ENCODE measurements at places on chromosomes 11 and 22.

GRCh38 chr11:119512369-119512768 is 89.4 kb upstream of the THY1 start:
- H3K36me3 ChIP-seq = no peaks in the 10 kb centered on the region
- H3K27ac ChIP-seq = no peak overlapping the region
- no peak overlapping the region for H3K4me3 ChIP-seq
- DNase-seq = no peak

GRCh38 chr11:82978422-82979099 is 77.0 kb downstream of the DDIAS start:
- no peaks in the 10 kb centered on the region for H3K4me1 ChIP-seq
- H3K4me3 ChIP-seq = no peak overlapping the region
- no peaks in the 10 kb centered on the region for H3K27me3 ChIP-seq
- no peak overlapping the region for H3K27ac ChIP-seq
- no peak for DNase-seq
- no peaks in the 10 kb centered on the region for H3K36me3 ChIP-seq

GRCh38 chr11:75562836-75563484 is 907 bp downstream of the SERPINH1 start:
- no peaks in the 10 kb centered on the region for H3K27me3 ChIP-seq
- DNase-seq = no peak
- H3K4me1 ChIP-seq = peaks cover 10% of the 10 kb centered on the region
- H3K27ac ChIP-seq = peak overlapping the region; percentile 95
- H3K4me3 ChIP-seq = peak overlapping the region; percentile 62

GRCh38 chr22:21816787-21817496 is 50.5 kb downstream of the MAPK1 start:
- H3K27ac ChIP-seq = no peak overlapping the region
- DNase-seq = no peak
- peaks cover 6% of the 10 kb centered on the region for H3K4me1 ChIP-seq
- no peaks in the 10 kb centered on the region for H3K27me3 ChIP-seq

- H3K27ac ChIP-seq = no peak overlapping the region
- H3K4me1 ChIP-seq = peaks cover 6% of the 10 kb centered on the region
- no peaks in the 10 kb centered on the region for H3K27me3 ChIP-seq
- H3K4me3 ChIP-seq = no peak overlapping the region
These were observed 101.0 kb upstream of the PARVA start for GRCh38 chr11:12276356-12276755.

GRCh38 chr11:6962673-6963072 is 36.4 kb downstream of the ZNF215 start:
- DNase-seq = no peak
- H3K4me3 ChIP-seq = no peak overlapping the region
- H3K4me1 ChIP-seq = no peaks in the 10 kb centered on the region
- peaks cover 3% of the 10 kb centered on the region for H3K36me3 ChIP-seq

- no peak overlapping the region for H3K27ac ChIP-seq
- peaks cover 2% of the 10 kb centered on the region for H3K36me3 ChIP-seq
- H3K4me1 ChIP-seq = no peaks in the 10 kb centered on the region
- no peaks in the 10 kb centered on the region for H3K27me3 ChIP-seq
These were observed 53.1 kb downstream of the SHANK2 start for GRCh38 chr11:71199226-71199820.

DNA sequence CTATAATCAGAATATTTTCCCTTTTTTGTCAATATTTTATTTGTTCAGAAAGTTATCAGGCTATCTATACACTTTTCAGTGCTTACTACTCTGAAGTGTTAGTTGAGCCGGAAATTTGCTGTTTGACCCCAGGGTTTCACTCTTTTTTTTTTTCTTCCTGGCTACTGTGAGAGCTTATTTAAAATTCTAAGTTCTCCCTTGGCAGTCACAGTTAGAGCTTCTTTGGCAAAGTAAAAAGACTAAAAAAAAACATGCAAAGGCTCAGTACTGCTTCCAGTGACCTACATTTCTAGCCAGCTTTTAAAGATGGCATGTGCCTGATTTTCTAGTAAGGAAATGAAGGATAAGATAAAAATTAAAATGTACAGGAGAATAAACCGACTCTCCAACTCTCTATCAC is 48.4 kb downstream of the ELP4 start:
- H3K4me1 ChIP-seq = no peaks in the 10 kb centered on the region
- no peak overlapping the region for H3K27ac ChIP-seq
- H3K27me3 ChIP-seq = no peaks in the 10 kb centered on the region
- no peaks in the 10 kb centered on the region for H3K36me3 ChIP-seq

DNA sequence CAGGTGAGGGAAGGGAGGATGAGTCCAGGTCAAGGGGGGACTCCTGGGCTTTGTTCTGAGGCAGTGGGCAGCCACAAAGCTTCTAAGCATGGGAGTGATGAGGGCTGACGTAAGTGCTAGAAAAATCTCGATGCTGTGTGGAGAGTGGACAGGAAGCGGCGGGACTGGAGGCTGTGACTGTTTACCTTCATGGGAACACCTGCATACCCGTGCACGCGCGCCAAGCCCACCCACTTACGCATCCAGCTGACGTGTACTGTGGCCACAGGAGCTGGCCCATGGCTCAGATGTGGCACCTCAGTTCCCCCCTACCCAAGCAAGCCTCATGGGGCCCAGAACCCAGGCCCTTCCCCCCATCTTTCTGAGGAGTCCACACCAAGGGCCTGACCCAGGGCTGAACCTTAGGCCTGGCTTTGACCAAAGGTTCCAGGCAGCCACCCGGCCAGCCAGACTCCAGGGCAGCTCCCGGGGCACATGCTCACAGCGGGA is 14.0 kb downstream of the MYRF start:
- H3K27me3 ChIP-seq = no peaks in the 10 kb centered on the region
- no peak for DNase-seq
- H3K4me3 ChIP-seq = no peak overlapping the region
- H3K4me1 ChIP-seq = peaks cover 19% of the 10 kb centered on the region
- H3K27ac ChIP-seq = no peak overlapping the region
- H3K36me3 ChIP-seq = no peaks in the 10 kb centered on the region

- DNase-seq = no peak
- no peak overlapping the region for H3K4me3 ChIP-seq
- peaks cover 15% of the 10 kb centered on the region for H3K4me1 ChIP-seq
These were observed 168.5 kb downstream of the ARHGAP42 start for GRCh38 chr11:100855466-100856067.

DNA sequence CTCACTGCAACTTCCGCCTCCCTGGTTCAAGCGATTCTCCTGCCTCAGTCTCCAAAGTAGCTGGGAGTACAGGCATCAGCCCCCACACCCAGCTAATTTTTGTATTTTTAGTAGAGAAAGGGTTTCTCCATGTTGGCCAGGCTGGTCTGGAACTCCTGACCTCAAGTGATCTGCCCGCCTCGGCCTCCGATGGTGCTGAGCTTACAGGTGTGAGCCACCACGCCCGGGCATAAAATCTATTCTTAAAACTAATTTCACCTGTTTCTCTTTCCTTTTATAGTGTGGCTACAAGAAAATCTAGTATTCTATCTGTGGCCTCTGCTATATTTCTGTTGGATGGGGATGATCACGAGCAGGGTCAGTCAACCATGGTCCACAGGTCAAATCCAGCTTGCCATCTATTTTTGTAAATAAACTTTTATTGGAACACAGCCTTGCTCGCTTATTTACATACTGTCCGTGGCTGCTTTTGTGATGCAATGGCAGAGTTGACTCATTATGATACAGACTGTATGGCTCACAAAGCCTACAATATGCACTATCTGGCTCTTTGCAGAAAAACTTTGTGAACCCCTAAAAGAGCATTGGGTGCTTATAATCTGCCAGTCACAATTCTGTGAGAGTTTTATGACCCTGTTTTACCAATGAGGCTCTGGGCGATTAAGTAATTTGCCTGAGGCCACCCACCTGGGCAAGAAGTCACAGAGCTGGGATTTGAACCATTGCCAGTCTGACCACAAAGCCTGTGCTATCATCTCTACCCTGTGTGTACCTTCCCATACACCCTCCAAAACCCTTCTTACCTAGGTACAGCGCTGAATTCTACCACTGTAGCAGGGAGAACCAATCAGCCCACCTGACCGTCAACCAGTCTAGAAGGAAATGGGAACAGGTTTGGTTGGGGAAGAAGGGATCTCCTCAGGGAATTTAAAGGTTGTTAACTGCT is 28.3 kb downstream of the SLC1A2 start:
- DNase-seq = no peak
- no peaks in the 10 kb centered on the region for H3K27me3 ChIP-seq

GRCh38 chr11:490930-491260 is 16.1 kb downstream of the RNH1 start:
- no peak overlapping the region for H3K4me3 ChIP-seq
- H3K36me3 ChIP-seq = peaks cover 3% of the 10 kb centered on the region
- no peak overlapping the region for H3K27ac ChIP-seq
- no peak for DNase-seq
- H3K4me1 ChIP-seq = no peaks in the 10 kb centered on the region

GRCh38 chr11:27166130-27166529 is 125.5 kb downstream of the BBOX1 start:
- no peak overlapping the region for H3K27ac ChIP-seq
- no peaks in the 10 kb centered on the region for H3K4me1 ChIP-seq
- no peaks in the 10 kb centered on the region for H3K36me3 ChIP-seq
- H3K4me3 ChIP-seq = no peak overlapping the region
- H3K27me3 ChIP-seq = no peaks in the 10 kb centered on the region

DNA sequence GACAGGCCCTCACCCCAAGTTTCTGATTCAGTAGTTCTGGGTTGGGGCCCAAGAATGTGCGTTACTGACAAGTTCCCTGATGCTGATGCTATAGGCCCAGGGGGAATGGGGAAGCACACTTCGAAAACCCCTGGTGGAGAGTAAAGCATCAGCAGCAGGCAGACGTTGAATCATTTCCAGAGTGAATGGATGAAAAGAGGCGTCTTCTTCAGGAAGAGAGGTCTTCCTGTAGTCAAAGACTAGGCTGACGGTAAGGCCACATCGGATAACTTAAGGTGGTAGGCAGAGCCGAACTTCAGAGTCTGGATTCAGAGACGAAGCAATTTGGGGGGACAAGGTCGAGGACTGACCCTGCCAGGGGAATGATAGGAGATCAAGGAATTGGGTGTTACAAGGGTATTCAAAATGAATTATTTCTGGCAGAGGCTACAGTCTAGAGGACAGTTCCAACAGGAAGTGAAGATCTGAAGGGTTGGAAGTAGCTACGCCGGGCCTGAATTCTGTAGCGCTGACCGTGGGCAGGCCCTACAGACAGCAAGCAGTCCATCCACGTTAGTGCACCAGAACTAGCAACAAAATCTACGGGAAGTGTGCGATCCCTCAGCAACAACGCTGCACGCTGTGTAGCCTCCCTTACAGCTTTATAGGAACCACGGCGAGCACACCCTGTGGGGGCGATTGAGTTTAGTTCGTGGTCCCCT is 862 bp upstream of the CENATAC start:
- DNase-seq = no peak
- no peaks in the 10 kb centered on the region for H3K4me1 ChIP-seq
- H3K4me3 ChIP-seq = peak overlapping the region; percentile 97
- no peaks in the 10 kb centered on the region for H3K27me3 ChIP-seq
- H3K36me3 ChIP-seq = peaks cover 3% of the 10 kb centered on the region

DNA sequence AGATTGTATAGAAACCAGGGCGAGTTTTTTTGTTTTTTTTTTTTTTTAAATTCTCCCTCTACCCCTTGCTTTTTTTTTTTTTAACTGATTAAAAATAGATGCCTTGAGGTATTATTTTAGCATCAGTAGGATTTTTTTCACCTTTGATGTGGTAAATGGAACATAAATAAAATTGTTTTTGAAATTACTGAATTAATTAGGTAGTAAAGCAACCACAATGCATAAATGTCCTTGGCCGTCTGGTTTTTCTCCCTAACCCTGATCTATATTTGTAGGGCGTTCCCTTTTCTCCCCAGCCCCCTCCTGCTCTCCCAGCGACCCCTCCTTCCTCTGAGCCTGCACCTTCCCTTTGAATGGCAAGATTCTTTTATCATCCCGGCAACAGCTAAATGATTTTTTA is 107.8 kb downstream of the ZBTB16 start:
- no peaks in the 10 kb centered on the region for H3K4me1 ChIP-seq
- DNase-seq = no peak

DNA sequence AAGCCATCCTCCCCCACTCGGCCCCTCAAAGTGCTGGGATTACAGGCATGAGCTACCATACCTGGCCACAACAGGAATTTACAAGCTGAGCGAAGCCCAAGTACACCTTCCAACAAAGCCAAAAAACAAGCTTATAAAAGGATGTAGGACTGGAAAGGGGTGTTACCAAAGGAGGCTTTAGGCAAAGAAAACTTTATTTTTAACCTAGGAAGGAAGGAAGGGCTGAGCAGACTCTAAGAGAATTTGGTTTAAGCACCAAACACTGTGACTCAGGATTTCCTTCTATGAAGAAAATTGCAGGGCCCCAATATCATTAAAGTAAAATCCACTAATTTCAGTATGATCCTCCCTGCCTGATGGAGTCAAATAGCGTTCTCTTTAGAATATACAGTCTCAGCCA is 12.1 kb downstream of the DENND5A start:
- no peaks in the 10 kb centered on the region for H3K4me1 ChIP-seq
- H3K36me3 ChIP-seq = no peaks in the 10 kb centered on the region
- no peak overlapping the region for H3K27ac ChIP-seq
- no peak overlapping the region for H3K4me3 ChIP-seq
- DNase-seq = no peak

DNA sequence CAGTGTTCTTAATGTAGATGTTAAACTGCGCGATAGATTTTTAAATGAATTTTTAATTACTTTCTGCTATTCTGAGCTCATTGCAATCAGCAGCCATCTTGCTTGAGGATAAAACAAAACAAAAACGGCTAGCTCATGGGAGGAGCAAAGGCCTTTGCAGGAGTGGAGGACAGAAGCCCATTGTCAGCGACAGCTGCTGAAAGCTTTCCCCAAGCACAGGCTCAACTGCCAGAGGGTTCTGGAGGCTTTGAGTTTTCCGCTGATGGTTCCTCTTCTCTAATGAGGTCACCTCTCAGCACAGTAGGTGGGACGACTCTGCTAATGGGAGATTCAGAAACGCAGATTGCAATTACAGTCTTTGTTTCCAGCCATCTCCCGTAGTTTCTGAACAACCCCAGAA is 167.1 kb upstream of the TTC12 start:
- H3K27me3 ChIP-seq = no peaks in the 10 kb centered on the region
- no peak overlapping the region for H3K27ac ChIP-seq
- no peaks in the 10 kb centered on the region for H3K4me1 ChIP-seq
- no peak overlapping the region for H3K4me3 ChIP-seq
- DNase-seq = no peak

GRCh38 chr11:848380-848931 is 5.8 kb downstream of the TSPAN4 start:
- no peak for DNase-seq
- H3K4me3 ChIP-seq = no peak overlapping the region
- no peaks in the 10 kb centered on the region for H3K27me3 ChIP-seq
- no peak overlapping the region for H3K27ac ChIP-seq
- H3K36me3 ChIP-seq = no peaks in the 10 kb centered on the region

GRCh38 chr11:71489311-71490043 is 36.5 kb downstream of the NADSYN1 start:
- peak; percentile 33 for DNase-seq
- no peaks in the 10 kb centered on the region for H3K4me1 ChIP-seq
- no peaks in the 10 kb centered on the region for H3K27me3 ChIP-seq
- peaks cover 9% of the 10 kb centered on the region for H3K36me3 ChIP-seq
- no peak overlapping the region for H3K4me3 ChIP-seq

GRCh38 chr11:29029452-29029851 is 921.3 kb downstream of the METTL15 start:
- no peak overlapping the region for H3K27ac ChIP-seq
- no peaks in the 10 kb centered on the region for H3K27me3 ChIP-seq
- no peak overlapping the region for H3K4me3 ChIP-seq
- no peaks in the 10 kb centered on the region for H3K36me3 ChIP-seq
- H3K4me1 ChIP-seq = no peaks in the 10 kb centered on the region

- H3K4me1 ChIP-seq = peaks cover 18% of the 10 kb centered on the region
- no peak overlapping the region for H3K27ac ChIP-seq
- no peaks in the 10 kb centered on the region for H3K36me3 ChIP-seq
These were observed 53.6 kb downstream of the NAV2 start for GRCh38 chr11:19766206-19766605.

- H3K27ac ChIP-seq = peak overlapping the region; percentile 17
- no peak for DNase-seq
- H3K36me3 ChIP-seq = peaks cover 5% of the 10 kb centered on the region
- H3K27me3 ChIP-seq = no peaks in the 10 kb centered on the region
These were observed 29.7 kb downstream of the FAM83F start for GRCh38 chr22:40024201-40025061.
